ENCODE measurements at places on chromosomes 5 and 9.
A peak's percentile ranks its signal among the peaks of the same experiment; 100 is the strongest.

- DNase-seq: no peak
Observed at GRCh38 chr9:126365780-126366179, 39.2 kb downstream of the MVB12B start.

DNA sequence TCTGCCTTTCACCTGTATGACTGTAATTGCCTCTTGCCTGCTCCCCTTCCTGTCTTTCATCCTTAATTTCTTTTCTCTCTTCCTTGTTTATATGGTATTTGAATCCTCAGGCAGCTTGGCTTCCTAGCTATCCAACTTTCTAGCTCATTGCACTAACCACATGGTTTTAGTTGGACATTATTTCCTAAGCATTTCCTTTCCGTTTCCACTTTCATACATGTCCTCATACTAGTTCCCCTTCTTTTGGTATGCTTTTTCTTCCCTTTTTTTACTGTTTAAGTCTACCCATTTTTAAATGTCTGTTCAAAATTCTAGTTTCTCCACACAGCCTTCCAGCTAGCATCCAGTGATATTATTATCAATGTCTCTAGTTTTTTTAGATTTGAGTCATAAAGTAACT lies 6.6 kb downstream of the CWC27 start:
- no peak for DNase-seq

DNA sequence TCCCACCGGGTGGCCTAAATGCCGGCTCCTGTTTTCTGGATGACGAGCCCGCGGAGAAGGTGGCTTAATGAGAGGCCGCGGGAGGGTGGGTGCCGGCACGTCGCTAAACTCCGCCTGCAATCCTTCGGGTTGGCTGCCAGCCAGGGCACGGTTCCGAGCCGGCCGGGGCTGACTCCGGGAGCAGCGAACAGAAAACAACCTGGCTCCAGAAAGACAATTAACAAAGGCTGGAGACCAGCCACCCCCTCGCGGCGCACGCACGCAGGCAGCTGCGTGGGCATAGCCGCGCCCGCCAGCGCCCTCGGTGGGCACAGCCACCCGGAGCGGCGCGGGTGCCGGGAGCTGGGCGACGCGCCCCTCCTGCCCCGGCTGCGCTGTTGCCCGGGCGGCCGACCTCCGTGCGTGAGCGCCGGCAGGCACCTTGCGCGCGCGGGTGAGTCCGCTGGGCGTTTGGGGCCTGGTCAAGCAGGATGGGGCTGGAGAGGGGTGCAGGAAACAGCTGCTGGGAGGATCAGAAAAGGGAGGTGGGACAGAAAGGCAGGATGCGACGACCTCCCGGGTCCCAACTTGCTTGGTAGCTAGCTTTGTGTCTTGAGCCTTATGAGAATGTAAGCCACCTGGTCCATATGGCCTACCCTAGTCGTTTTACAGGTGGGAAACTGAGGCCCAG lies at the start of gene ARHGEF37:
ARHGEF37 (plus strand) TSS at position 307 of the 670 bp plus-strand sequence. CDS start 16,272 bp downstream, outside the sequence.
- peak; percentile 38 for DNase-seq

DNA sequence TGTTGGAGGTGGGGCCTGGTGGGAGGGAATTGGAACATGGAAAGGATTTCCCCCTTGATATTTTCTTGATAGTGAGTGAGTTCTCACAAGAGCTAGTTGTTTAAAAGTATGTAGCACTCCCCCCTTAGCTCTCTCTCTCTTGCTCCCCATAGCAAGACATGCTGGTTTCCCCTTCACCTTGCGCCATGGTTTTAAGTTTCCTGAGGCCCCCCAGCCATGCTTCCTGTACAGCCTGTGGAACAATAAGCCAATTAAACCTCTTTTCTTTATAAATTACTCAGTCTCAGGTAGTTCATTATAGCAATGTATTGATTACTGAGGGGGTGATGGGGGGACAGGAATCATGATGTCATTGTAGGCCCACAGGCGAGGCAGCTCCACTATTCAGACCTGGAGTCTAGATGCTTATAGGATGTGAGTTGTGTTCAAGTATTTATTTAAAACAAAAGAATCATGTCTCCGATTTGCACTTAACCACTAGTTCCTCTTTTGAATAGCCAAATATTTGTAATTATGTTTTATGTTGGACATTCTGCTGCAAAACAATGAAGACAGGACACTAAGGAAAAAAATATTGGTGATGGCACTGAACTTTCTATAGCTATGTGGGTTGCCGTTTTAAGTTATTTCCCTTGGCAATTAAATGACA lies 156.6 kb downstream of the TMEM38B start:
- no peak for DNase-seq

DNA sequence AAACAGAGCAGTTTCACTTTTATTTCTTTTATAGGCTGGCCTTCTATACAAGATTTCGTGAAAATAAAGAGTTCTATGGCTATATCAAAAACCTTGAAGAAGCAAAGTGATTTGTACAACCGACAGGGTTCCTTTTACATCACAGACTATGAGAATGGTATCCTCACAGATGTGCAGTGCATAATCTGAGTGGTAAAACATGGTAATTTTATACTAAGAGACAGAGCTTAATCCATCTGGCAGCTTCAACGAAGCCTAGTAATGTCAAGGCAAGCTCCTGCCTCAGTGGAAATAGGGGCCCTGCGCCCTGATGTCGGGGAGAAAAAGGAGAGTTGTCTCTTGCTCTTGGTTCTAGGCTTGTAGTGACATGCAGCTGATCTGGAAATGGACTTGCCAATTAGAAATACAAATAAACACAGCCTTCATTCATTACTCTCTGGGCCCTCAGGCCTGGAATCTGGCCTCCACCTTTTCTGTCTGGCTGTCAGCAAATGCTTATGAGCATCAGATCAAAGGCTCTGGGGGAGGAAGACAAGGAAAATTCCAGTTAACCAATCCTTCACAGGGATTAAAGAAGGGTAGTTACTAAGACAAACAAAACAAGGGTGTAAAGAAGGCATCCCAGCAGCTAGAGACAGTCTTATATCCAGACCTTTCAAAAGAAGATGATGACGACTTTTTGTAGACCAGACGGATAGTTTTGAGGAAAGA lies 33.6 kb upstream of the TRIM32 start:
- DNase-seq: no peak

- DNase-seq: no peak
Observed at GRCh38 chr5:133708331-133708850, 96.0 kb upstream of the FSTL4 start.

GRCh38 chr5:82119889-82120288 lies 148.1 kb downstream of the ATG10 start:
- no peak for DNase-seq

Measured in fibroblast of skin of abdomen (primary cell).